ENCODE measurements at places on chromosomes 4 and X.
A peak's percentile ranks its signal among the peaks of the same experiment; 100 is the strongest.

GRCh38 chrX:10505726-10506125 is 114.7 kb downstream of the MID1 start:
- no peak for DNase-seq

DNA sequence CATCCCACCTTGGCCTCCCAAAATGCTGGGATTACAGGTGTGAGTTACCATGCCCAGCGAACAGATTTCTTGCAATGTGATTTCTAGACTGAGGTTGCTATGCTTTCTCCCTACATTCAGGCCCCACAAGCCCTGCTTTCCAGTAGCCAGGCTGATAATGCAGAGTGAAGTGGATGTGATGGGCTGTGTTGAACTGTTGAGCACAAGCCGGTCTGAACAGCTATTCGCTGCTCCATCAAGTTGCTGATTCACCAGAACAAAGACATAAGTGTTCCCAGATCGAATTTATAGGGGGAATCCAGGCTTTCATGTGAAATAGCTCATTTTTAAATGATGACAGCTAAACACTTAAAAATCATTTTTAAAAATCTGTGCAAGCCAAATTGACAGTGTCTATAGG is 8.0 kb downstream of the NIPAL1 start:
- DNase-seq: no peak

- DNase-seq: peak; percentile 67
These were observed 4.3 kb upstream of the TSPAN5 start for GRCh38 chr4:98662626-98663225.

GRCh38 chr4:184498598-184498997 is 24.2 kb upstream of the IRF2 start:
- no peak for DNase-seq

- DNase-seq: no peak
These were observed 202.3 kb downstream of the NDST4 start for GRCh38 chr4:114911111-114911510.

GRCh38 chr4:76722838-76723237 is 175.1 kb downstream of the SOWAHB start:
- DNase-seq: no peak

DNA sequence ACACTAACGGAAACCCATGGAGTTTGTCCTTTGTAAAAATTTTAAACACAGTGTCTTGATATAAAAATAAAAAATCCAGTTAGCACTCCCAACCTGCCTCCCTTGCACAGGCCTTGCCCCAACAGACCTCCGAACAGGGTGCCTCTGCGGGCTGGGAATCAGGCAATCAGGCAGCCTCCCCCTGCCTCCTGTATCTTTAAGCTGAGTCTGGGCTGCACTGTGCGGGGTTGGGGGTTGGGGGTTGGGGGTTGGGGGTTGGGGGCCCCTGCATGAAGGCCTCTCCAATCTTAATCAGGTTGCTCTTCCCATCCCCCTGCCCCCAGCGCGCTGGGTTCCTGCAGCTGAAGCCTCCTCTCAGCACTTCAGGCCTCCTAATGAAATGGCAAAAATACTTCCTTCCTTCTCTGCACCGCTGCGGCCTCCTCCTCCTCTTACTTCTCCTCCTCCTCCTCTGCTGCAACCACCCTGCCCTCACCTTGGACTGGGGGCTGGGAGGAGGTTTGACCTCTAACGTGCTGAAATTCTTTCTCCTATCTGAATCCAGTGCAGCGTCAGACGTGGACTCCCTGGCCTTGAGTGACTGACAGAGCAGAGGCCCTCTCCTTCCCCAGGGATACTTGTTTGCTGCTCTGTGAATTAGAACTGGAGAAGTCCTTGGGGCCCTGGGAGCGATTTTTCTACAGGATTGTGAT is 26.6 kb downstream of the NLGN3 start:
- no peak for DNase-seq

GRCh38 chrX:37757082-37757481 is 22.8 kb upstream of the CYBB start:
- no peak for DNase-seq

DNA sequence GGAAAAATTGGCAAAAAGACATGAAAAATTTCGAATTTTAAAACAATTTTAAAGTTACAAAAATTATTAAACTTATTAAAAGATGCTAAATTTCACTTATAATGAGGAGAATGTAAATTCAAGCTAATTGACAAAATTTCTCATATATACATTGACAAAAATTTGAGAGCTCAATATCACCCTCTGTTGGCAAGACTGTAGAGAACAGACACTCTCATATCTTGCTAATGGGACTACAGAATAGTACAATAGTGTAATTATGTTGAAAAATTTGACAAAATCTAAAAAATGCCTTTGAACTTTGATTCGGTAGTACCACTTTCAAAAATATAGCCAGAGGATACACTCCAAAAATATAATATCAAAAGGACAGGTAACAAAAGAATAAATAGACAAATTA is 29.8 kb downstream of the DCAF8L2 start:
- no peak for DNase-seq

- no peak for DNase-seq
These were observed 71.7 kb downstream of the FANCB start for GRCh38 chrX:14801136-14801535.

DNA sequence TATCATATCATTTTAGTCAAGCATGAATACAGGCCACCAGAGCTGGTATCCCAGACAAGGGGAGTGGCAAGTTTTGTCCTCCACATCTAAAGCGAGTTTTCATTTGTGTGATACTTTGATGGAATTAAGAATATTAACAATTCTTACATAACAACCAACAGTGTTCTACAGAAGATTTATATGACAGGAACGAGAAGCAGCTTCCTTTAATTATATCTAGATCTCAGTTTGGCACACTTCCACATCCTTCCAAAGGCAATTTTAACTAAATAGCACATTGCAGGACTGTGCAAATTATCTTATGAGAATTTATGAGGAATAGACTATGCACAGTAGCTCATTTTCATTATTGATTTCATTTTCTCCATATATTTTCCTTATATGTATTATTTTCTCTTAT is 121.2 kb upstream of the GUCY1A1 start:
- no peak for DNase-seq

DNA sequence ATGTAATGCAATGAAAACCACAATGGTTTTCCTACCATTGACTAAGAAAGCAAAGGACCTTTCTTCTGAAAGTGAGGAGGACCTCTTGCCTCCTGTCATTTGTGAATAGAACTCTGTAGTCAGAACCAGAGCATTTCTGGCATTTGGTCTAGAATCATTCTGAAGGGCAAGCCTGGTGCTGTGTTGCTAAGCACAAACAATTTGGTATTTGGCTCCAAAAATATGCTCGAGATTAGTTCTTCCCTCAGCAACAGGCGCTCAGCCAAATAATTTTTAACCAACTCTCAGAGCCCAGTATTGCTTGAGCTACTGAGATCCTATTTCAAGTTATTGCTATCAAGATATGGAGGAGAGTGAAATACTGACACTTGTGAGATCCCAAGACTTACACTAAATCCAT is 71.0 kb downstream of the SNCA start:
- DNase-seq: no peak

DNA sequence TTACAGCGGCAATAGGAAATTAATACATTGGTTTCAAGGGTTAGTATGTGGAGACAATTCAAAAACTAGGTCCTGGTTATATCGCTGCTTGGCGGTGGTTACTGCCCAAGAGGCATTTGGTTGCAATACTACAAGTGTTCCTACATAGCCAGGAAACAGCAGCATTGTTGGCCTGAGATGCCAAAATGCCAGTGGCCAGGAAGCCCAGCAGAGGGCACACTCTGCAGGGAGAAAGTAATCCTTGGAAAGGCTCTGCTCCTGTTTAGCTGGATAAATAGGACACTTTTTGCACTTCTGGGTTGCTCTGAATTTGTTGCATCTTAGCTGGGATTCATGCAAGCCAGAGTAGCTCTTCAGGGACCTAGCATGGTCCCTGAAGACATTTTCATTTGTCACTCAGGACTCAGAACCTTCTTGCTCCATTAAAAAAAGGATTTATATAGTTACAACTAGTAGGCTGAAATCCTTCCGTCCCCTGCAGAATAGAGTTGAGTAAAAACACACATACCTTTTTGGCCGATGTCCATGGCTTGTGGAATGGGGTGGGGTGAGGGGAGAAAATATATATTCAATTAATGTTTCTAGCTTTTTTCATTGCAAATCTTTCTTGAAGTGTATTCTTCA is 8.1 kb upstream of the GPR119 start:
- no peak for DNase-seq

GRCh38 chr4:119731146-119731742 is 102.6 kb upstream of the PDE5A start:
- DNase-seq: no peak

GRCh38 chr4:37629713-37630112 is 56.5 kb downstream of the RELL1 start:
- no peak for DNase-seq

- no peak for DNase-seq
These were observed 58.3 kb upstream of the SMARCA5 start for GRCh38 chr4:143455211-143455610.

DNA sequence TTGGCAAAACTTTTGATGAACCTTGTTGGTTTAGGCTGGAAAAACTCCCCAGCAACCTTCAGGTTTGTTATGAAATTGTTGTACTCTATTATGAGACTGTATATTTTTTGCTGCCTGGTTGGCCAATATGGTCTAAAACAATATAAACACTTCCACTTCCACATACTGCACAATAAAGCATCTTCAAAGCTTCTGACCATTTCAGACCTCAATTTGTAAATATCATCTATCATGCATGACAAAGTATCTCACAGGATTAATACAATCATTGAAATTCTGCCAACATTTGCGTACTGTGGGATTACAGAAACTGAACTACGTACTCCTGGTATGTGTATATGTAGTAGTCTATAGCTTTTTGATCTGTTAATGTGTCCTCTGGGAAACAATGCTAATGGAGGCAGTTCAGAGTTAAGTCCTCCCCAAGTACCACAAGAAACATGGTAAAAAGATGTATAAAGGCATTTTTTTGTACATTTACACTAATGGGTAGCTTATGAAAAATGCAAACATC is 40.4 kb downstream of the GPC4 start:
- DNase-seq: no peak

- DNase-seq: no peak
These were observed 1743.0 kb upstream of the TENM3 start for GRCh38 chr4:180500154-180500553.

GRCh38 chr4:165398570-165398969 is 19.8 kb downstream of the CPE start:
- no peak for DNase-seq

GRCh38 chrX:154352466-154352865 is 22.0 kb downstream of the FLNA start:
- DNase-seq: no peak

DNA sequence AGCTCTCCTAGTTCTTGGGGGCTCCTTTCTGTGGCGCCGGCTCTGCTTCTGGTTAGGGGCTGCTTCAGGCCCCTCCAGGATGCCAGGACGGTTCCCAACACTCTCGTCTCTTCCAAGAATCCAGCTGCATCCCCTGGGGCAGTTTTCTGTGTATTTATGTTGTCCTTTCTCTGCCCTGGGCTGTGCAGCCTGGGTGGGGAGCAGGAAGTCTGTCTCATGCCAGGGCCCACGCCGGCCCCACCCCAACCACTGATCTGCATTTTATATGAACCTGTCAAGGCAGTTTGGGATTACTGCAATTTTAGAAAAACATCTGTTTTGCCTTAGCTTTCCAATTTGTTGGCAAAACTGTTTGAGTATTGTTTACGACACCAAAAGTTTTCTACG is 14.6 kb downstream of the CTBP1 start:
- DNase-seq: no peak

- DNase-seq: no peak
These were observed 132.1 kb upstream of the TLL1 start for GRCh38 chr4:165740911-165741310.

DNA sequence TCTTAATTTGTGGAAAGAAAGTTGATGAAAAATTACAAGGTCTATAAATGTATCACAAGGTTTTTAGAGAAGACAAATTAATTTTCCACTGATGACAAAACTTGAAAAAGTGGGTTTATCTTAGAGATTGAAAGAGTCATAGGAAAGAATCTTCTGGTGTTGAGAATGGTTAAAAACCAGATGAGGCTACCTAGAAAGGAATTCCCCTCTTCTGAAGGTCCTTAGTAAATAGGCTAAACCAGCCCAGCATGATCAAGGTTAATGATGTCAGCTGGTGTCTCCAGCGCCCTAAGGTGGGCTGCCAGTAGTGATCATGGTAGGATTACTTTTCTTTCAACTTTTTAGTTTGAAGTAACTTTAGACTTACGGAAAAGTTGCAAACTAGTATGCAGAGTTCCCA is 71.8 kb upstream of the PGRMC2 start:
- no peak for DNase-seq

DNA sequence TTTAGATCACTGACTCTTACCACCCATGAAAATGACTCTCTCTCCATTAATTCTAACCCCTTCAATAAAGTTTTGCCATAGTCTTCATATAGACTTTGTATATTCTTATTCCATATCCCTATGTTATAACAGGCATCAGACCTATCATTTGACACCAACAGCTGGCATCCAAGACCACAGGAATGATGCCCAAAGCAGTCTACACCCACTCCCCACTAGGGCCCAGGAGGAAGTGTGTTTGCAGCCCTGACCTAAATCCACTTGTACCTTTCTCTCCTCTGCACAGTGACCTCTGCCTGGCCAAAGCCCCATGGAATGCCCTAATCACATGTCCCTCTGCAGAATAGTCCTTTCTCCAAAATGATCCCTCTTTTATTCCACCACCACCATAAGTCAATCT is 219.2 kb downstream of the CBR4 start:
- no peak for DNase-seq

DNA sequence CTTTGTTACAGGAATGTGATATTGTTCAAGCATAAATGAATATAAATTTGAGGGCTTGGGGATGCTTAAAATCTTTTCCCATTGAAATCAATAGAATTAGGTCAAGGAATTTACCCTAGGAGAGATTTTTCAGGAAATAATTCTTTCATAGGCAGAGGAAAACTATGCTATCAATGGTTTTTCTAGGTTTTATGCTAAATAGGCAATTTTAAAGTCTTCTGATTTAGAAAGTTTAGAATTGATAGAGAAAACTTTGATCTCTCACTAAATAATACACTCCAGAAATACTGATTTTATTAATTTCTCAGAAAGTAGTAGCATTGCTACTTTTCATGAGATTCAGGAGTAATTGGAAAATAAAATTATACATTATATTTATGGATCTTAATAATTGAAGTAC is 36.5 kb upstream of the GNRHR start:
- no peak for DNase-seq

- DNase-seq: no peak
These were observed 25.3 kb upstream of the LEF1 start for GRCh38 chr4:108193886-108194672.

DNA sequence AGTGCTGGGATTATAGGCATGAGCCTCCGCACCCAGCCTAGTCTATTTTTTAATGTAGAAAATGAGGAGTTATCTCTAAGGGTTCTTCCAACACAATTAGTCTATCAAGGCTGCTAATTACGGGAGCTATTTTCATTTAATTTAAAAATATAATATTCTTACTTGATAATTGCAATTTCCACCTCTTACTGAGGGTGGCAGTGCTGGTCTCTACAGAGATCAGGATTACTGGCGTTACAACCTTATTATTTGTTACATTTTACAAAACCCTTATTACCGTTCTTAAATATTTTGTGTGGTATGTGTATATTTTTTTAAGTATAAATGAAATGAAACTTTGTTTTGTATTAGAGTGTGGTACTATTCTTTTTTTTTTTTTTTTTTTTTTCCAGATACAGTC is 17.6 kb upstream of the GK start:
- DNase-seq: no peak

- no peak for DNase-seq
These were observed at the start of gene SLC49A3 for GRCh38 chr4:688854-689681. Gene SLC49A3 (minus strand): TSS chr4:689151. CDS start chr4:689127, 24 bp downstream.
